GM12878 (cell line): ENCODE measurements at places on chromosomes 5 and 9. TPM values are rescaled to one million over a fixed set of nuclear protein-coding genes. Genes with fewer than 3 reads are reported as not detected.

Gene CARTPT
- not detected in 2 replicates for total RNA-seq

Gene IRX4
- not detected in 2 replicates for total RNA-seq

Gene NRARP
- 8.4 and 9.2 TPM in 2 replicates for total RNA-seq

Gene SPINK1
- total RNA-seq: 2.8 and 3.6 TPM in 2 replicates

Gene GAPVD1
- 29.6 and 30.1 TPM in 2 replicates for total RNA-seq

Gene NTRK2
- 0.51 and 0.59 TPM in 2 replicates for total RNA-seq

Gene GOLPH3
- 62.4 and 67.2 TPM in 2 replicates for total RNA-seq

Gene SLC28A3
- total RNA-seq: 0.11 and 0.13 TPM in 2 replicates

Gene ACTBL2
- total RNA-seq: not detected in 2 replicates

Gene KCTD16
- total RNA-seq: 0.10 and 0.19 TPM in 2 replicates

Gene ZFR
- 52.7 and 54.8 TPM in 2 replicates for total RNA-seq

Gene PRELID1
- 259 and 261 TPM in 2 replicates for total RNA-seq

Gene OR1N2
- total RNA-seq: not detected in 2 replicates

Gene OBP2B
- total RNA-seq: not detected in 2 replicates

Gene DIPK1B
- total RNA-seq: 0.21 and 0.32 TPM in 2 replicates
